Spinal cord (tissue), 10 donors: ENCODE measurements at places on chromosomes 2 and 18. TPM values are rescaled to one million over a fixed set of nuclear protein-coding genes. Genes with fewer than 3 reads are reported as not detected.

Gene PLB1
- polyA plus RNA-seq = 11.2 TPM

Gene C1GALT1C1L
- polyA plus RNA-seq = 1.8 TPM

Gene CCDC74B
- 20.2 TPM for polyA plus RNA-seq

Gene INPP1
- 58.3 TPM for polyA plus RNA-seq

Gene MAP2
- polyA plus RNA-seq = 669 TPM
